ENCODE measurements at places on chromosomes 1 and 21.

DNA sequence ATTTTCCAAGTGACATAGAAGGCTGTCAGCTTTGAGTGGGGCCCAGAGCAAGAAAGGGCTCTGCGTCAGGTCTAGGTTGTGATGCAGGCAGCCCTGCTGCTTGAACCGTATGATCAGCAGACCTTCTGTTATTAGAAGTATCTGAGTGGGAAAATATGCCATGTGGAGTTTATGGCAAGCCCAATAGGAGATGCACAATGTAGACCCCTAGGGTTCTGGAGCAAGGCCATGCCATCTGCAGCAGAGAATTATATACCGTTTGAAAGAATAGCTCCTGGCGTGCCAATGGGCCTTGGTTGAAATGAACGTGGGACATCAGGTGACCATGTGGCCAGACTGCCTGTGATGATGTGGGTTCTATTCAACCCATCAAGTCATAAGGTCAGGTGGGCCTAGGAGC lies 44.1 kb upstream of the ZBTB18 start:
- no peak for DNase-seq

DNA sequence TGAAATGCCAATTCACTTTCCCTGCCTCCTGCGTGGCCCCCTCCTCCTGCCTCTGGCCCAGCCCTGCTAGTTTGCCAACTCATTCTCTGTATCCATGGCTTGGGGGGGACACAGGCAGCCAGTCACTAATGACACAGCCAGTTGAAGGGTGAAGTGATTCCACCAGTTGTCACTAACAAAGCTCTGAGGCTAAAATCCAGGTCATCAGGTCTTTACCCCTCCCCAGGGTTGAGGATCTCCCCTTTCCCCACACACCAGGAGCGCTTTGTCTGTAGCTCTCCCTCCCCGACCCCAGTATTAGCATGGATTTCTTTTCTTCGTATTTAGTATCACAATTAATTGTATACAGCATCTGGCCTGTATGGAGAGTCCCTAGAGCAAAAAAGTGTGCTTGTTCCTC lies 394.1 kb downstream of the RRAGC start:
- no peak for DNase-seq

GRCh38 chr1:1939296-1940122 lies 20.4 kb upstream of the TMEM52 start:
- DNase-seq: no peak

- DNase-seq: no peak
Measured at GRCh38 chr21:27838573-27838972, 871.7 kb upstream of the ADAMTS5 start.

- no peak for DNase-seq
Measured at GRCh38 chr21:25559746-25560145, 47.5 kb downstream of the MRPL39 start.

DNA sequence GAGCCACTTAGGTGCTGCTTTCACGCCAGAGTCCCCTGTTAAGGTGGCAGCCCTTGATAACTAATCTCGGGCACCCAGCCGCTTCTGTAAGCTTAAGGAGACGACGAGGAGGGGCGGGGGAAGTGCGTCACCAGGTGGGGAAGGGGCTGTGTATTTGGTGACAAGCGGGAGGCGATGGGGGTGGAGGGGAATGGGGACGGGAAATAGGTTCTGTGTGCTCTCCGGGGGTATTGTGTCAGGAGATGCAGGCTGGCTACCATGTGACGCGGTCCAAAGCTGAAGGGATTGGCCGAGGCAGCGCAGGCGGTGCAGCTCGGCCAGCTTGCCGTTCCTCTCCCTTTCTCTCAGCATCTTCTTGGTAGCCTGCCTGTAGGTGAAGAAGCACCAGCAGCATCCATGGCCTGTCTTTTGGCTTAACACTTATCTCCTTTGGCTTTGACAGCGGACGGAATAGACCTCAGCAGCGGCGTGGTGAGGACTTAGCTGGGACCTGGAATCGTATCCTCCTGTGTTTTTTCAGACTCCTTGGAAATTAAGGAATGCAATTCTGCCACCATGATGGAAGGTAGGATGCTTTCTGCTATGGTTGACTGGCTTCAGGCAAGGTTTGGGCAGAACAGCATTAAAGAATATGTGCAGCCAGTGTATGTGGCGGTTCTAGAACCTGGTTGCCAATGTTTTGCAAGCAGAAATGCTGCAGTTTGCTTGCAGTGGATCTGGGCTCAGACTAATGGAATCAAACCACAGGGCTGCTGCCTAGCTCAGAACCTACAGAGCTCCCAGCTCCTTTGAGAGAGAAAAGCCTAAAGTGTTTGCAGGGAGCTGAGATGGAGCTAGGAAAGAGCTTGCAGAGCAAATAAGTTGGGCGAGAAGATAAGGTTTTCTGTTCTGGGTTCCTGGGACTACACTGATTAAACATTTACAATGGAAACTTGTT lies at the start of gene SGIP1:
Gene SGIP1 (plus strand): TSS at position 350 of the 937 bp plus-strand sequence. CDS start 206 bp downstream, at position 556.
- DNase-seq: no peak

- no peak for DNase-seq
Measured at GRCh38 chr1:14910984-14911721, 242.4 kb upstream of the TMEM51 start.

DNA sequence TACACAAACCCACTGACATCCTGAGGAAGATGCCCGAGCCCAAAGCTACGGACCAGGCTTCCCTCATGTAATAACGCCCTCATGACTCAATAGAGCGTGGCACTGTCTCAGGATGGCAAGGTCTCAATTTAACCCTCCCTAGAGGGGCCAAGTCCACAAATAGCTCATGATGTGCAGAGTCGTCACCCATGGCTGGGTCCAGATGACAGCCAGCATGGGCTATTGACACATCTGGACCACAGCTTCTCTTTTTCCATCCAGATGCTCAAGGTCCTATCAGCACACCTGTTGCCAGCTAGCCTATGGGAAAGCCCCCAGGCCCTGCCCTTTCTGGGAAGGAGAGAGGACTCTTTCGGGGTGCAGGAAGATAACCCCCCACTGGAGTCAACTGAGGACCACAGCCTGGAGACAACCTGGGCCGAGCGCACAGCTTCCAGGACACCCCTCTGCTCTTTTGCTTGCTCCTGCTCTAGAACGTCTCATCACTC lies 2.8 kb downstream of the LAPTM5 start:
- no peak for DNase-seq

DNA sequence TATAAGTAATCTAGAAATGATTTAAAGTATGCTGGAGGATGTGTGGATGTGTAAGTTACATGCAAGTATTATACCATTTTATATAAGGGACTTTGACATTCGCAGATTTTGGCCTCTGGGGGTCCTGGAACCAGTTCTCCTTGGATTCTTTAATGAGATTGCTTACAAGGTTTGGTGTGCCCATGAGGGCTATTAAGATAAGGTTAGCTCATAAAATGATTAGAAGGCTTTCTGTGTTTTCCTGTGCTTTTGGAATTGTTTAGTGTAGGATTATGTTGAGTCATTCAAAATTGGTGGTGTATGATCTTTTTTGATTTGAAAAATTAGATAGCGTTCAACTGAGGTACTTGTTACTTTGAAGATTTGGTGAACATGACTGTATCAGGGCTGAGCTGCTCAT lies 5.6 kb downstream of the USP25 start:
- DNase-seq: no peak

DNA sequence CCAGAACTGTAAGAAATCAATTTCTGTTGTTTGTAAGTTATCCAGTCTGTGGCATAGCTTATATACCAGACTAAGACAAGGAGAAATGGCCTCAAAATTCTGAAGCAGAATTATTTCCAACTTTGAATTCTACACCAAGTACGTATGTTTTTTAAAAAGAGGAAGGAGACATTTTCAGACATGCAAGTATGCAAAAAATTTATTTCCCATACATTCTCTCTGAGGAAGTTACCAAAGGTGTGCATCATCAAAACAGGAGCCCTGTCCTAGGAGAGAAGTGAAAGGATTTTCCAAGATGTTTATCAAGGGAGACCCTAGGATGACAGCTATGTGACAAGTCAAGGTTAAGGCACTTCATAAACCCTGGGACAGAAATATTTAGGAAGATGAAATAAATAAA lies 49.3 kb upstream of the RABGAP1L start:
- no peak for DNase-seq

DNA sequence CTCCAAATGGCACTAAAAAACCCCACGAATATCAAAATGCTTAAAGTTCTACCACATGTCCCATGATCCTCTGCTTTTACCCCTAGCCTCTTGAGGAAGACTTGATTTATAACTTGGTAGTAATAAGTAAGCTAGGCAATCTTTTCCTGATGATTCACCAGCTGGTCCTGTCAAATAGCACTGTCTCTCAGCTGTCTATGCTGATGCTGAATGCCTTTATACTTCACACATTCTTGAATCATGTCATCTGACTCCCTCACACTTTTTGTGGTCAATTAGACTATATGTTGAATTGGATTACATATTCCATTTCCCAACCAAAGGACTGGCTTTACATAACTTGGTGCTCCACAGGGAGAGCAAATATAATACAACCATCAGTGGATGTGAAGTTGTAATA lies 16.6 kb downstream of the C21orf91 start:
- DNase-seq: no peak

GRCh38 chr1:239422818-239423217 lies 36.5 kb downstream of the CHRM3 start:
- no peak for DNase-seq

- no peak for DNase-seq
Measured at GRCh38 chr1:169594391-169594790, 8.1 kb upstream of the F5 start.

DNA sequence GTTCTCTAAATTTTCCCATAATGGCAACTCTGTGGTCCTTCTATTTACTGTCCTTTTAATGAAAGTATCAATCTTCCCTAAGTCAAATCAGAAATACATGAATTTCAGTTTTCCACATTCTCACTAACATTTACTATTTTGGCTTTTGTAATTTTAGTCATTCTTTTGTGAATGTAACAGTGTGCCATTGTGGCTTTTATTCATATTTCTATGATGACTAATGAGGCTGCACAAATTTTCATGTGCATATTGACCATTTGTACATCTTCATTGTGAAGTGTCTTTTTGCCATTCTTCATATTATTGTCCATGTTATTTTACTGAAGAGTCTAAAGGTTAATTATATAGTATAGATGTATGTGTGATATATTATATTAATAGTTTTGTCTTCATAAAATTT lies 431.0 kb upstream of the BRINP3 start:
- DNase-seq: no peak
